ENCODE measurements at places on chromosomes 5 and 9.
A peak's percentile ranks its signal among the peaks of the same experiment; 100 is the strongest.

- no peak for DNase-seq
Observed at GRCh38 chr9:71552480-71552879, 215.8 kb downstream of the CEMIP2 start.

DNA sequence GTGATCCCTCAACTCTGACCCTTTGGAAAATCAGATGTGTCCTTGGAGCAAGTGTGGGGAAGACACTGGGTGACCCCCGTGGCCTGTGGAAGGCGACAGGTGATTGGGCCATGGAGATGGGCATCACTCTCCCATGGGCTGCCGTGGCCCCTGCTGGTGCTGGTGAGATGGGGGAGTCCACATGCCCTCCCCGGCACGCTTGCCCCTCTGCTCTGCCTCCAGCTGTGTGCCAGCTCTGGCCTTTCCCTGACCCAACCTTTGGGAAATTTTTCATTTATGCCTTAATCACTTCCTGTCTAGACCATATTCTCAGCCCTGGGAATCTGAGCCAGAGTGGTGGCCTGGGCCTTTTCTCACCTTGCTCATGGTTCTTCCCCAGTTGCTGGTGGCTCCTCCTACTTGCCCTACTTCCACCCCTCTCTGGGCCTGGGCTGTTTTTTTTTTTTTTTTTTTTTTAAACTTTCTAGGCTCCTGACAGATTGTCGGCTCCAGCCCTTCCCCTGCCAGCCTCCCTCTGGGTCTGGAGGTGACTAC, 56.6 kb downstream of the RGS3 start:
- peak; percentile 24 for DNase-seq

DNA sequence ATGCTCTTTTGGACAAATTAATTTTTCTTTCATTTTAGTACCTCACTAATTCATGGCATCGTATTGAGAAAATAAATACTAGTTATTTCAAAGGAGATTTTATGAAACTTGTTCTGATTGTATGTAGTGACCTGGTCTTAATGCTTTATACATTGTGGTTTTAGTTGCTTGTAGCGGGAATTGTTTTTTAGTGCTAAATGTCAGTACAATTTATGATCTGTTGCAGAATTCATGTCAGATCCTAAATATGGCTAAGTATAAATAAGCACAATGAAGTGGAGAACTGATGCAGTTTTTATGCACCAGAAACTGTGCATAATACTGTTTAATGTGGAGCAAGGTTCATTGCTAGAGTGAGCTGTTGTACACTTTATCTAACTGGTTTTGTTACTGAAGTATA, 308.8 kb downstream of the PJA2 start:
- no peak for DNase-seq

DNA sequence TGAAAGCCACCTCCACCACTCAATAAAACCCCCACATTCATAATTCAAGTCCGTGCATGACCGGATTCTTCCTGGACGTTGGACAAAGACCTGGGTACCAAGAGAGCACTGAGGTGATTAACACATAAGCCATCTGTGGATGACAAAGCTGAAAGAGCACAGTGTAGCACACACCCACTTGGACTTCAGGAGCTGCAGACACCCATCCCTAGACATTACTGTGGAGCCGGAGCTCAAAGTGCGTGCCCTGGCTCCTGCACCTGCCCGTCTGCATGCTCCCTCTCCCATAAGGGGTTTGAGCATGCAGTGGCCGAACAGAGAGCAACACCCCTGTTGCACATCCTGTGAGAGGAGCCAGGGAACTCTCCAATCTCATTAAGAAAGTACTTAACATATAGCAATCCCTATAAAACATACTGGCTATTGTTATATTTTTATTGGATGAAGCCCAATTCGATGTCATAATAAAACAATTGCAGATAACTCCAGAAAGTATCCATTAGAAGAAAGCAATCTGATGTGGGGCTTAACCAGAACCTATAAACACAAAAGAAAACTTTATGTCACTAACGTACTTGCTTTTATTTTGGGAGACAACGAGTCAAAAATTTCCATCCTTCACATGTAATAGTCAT, 1174.2 kb upstream of the C9orf72 start:
- DNase-seq = no peak

- no peak for DNase-seq
Observed at GRCh38 chr5:160837211-160837610, 14.8 kb downstream of the ATP10B start.

DNA sequence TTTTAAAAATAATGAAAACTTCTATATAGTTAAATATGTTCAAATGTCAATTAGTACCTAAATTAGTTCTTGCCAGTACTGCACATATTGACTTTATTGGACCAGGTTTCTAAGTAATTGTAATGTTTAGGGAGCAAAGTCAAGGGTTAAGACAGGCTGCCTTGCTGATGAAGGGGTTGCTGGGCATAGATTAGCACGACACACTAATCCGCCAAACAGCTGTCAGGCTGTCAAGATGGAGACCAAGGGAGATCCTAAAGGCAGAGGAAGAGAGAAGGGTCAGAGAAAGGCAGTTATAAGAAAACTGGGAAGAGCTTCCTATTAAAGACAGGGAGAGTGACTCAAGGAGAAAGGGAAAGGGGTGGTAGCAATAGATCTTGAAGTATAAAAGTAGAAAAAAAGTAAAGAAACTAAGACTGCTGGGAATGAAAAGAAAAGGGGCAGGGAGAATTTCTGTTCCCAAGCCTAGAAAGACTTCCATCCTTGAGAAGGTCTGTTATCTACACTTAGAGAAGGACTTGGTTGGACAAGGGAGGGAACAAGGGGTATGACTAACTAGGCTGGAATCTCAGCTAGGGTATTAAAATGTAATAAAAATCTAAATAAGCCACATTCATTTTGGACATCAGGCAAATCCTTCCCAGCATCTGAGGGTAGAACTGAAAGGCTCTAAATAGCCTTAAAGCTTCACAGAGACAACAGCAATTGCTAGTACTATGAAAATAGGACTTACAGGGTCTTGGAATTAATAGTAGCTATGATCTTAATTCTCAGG, 188.7 kb downstream of the FBXL17 start:
- peak; percentile 80 for DNase-seq

DNA sequence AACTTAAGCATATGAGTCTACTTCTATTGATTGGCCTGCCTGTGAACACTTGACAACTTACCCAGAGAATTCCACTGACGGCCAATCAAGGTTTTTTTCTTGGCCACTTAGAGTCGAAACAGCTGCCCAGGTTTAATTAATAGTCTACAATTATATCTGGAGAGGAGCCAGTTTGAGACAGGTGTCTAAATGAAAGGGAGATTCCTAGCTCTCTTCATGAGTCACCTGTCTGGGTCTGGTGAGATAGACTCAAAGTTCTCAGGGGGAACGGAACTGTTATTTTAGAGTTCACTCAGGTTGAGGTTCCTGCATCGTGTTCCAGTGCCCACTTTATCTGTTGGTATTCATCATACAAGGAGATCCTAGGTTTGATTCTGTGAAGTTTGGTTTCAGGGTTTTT, 111.0 kb downstream of the CD180 start:
- no peak for DNase-seq
